ENCODE measurements at places on chromosomes 3 and 15.

DNA sequence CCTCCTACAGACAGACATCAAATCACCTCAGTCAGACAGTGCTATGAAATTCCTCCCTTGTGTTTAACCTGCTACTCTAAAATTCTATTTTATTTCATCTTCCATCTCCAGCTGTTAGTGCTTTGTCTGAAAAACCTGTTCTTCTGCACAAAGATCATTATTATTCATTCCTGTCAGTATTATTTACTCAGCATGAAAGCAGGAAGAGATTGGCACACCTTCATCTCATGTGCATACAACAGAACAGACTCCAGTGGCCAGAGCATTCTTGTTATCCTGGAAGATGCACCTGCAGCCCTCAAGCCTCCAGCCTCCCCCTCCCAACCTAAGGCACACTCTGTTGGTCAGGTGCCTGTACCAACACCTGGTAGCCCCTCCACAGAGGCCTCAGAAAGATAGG, 1.8 kb upstream of the ROPN1B start:
- DNase-seq: no peak

DNA sequence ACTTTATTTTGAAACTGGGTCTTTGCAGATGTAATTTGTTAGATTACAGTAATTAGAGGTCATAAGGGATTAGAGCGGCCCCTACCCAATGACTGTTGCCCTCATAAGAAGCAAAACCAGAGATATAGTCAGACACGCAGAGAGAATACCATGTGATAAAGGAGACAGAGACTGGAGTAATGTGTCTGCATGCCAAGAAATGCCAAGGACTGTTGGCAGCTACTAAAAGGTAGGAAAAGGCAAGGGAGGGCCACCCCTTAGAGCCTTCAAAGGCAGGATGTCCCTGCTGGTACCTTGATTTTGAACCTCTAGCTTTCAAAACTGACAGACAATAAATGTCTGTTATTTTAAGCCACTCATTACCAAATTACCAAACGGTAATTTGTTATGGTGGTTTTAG, 548.2 kb downstream of the FHIT start:
- DNase-seq: no peak

GRCh38 chr3:18422972-18423371, 2.2 kb downstream of the SATB1 start:
- DNase-seq: no peak

DNA sequence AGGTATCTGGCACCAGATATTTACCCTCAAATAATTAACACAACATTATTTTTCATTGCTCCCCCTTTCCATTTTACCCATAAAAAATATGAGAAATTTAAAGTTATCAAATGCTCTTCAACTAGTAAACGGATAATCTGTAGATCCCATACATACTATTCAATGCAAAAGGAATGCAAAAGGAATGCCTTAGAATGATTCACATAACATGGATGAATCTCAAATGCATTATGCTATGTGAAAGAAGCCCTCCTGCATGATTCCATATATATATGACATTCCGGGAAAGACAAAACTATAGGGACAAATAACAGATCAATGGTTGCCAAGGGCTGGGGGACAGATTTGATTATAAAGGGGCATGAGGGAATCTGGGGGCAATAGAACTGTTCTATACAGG, 195.7 kb downstream of the STT3B start:
- no peak for DNase-seq

GRCh38 chr3:16101295-16102186, 72.9 kb upstream of the GALNT15 start:
- no peak for DNase-seq

DNA sequence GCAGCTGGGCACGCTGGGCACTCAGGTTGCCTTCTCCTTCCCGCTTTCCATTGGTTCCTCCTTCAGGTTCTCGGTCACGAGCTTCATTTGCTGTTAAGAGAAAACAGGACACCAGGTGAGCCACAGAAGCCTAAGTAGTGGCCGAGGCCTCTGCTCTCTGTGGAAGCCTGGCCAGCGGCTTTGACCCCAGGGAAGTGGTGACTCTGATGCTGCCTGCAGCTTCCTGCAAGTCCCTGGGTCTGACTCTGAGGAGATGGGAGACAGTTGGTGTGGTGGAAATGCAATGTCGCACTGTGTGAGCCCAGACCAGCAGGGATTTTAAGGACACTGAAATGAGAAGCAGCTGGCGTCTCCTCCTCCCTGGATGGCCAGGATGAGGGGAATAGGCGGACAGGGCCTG, 80.5 kb downstream of the SNRK start:
- DNase-seq: no peak

DNA sequence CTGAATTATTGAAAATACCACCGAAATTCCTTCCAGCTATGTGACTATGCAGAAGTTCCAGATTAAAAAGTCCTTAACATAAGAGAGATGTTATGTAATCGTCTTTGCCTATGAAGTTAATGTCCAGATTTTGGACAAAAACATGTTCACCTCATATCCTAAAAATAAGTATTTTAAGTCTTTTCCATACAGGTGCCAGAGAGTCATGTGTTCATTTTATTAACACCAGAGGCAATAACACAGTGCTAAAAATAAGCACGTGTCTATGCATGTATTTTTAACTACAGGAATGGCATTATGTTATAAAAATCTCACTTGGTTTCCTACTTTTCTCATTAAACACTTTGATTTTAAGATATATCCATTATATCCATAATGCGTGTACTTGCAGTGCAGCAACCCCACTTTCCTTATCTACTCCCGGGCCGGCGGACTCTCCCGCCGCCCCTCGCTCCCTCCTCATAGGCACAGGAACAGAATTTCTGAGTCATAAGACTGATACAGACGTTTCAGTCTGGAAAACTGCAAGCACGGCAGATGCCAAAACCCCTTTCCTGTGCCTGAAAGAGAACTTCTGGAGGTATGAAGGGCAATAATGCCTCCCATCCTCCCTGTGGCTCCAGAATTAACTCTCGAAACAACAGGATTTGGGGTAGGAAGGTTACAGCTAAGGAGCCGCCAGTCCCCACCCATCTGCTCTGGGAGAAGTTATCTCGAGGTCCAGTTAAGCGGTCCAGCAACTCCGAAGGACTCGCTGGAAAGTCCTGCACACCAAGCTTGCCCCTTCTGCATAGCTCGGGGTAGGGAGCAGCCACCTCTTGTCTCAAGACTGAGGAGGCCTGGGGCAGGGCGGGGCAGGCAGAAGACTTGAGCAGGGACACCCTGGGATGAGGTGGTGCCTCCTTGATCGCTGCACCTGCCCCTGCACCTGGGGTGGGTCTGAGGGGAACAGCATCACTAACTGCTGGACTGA, 22.3 kb upstream of the PSTPIP1 start:
- DNase-seq: no peak

DNA sequence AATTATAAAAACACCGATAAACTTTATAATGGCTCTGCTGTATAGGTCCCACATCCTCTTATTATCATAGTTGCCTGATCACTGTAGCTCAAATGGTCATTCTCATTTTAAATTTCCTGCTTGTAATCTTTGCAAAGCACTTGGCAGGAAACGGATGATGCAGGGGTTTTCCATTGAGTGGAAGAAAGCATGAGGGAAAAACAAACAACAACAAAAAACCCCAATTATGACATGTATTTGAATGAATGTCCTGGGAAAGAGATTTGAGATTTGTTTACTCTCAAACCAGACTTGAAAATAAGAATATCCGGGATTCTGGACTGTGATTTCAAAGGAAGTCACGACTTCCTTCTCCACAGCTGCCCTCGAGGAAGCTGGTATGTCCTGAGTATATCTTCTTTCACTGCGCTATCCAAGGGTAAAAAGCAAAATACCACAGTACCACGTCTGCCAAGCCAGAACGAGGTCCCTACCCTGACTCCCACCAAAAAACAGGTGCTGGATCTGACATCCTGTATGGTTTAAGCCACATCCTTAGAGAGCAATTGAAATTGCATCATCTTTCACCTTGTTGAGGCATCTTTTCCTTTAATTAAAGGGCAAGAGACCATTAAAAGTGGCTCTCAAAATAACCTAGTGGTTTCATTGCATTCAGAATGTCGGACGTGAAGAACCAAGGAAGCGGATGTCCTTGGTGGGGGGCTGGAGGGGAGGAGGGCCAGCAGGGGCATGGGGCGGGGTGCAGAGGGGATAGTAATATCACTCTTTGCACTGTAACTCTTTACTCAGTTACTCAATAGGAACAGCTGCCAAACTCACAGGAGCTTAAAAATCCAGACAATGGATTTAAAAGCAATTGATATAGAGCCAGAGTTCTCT, 13.5 kb upstream of the TIPIN start:
- peak; percentile 41 for DNase-seq

DNA sequence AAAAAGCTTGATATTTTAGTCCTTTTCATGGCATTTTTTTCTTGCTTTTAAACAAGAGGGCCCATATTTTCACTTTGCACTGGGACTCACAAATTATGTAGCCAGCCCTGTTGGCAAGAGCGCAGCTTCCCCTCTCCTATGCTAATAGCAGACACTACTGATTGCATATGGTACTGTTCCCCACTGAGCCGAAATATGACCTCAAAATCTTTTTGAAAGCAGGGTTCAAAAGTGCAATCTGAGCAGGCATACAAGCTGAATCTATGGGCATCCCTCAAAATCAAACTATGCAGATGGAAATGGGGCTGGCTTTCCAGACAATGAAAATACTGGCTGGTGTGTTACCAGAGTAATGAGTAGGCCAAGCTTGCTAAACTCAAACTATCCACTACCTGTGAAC, 225.2 kb upstream of the SETMAR start:
- DNase-seq: no peak

DNA sequence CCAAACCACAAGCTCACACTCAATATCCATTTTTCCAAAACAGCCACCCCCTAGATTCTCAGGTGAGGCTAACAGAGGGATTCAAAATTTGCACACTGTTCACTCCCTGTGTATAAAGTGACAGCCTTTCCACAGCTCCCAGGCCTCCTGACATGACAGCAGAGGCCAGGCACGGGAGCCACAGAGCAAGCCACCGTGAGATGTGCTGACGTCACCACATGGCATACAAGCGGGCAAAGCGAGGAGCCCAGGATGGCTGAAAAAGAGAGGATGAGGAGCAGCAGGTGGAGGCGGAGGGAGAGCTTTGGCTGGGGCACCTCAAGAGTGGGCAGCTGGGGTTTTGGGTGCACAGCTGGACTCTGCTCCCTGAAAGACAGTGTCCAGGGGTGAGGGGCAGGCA, 27.1 kb downstream of the EHD4 start:
- no peak for DNase-seq

- DNase-seq: no peak
Observed at GRCh38 chr3:69568458-69568857, 170.8 kb upstream of the MITF start.

- no peak for DNase-seq
Observed at GRCh38 chr15:36511594-36511993, 67.8 kb upstream of the CDIN1 start.

DNA sequence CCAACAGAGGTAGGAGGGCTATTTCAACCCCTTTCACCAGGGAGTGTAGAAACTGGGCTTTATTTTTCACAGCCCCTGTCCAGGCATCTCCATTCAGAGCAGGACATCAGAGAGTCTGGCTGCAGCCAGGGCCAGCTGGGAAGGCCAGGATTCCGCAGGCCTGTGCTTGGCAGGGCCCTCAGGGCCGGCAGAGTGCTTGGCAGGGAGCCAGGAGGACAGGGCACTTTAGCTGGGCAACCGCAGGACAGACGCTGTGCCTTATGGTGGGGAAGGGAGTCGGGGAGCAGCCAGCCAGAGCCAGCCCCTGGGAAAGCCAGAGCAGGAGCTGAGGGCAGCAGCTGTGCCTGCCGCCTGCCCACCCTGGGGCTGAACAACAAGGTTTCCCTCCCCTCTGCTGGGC, 34.5 kb upstream of the IQCF6 start:
- no peak for DNase-seq

DNA sequence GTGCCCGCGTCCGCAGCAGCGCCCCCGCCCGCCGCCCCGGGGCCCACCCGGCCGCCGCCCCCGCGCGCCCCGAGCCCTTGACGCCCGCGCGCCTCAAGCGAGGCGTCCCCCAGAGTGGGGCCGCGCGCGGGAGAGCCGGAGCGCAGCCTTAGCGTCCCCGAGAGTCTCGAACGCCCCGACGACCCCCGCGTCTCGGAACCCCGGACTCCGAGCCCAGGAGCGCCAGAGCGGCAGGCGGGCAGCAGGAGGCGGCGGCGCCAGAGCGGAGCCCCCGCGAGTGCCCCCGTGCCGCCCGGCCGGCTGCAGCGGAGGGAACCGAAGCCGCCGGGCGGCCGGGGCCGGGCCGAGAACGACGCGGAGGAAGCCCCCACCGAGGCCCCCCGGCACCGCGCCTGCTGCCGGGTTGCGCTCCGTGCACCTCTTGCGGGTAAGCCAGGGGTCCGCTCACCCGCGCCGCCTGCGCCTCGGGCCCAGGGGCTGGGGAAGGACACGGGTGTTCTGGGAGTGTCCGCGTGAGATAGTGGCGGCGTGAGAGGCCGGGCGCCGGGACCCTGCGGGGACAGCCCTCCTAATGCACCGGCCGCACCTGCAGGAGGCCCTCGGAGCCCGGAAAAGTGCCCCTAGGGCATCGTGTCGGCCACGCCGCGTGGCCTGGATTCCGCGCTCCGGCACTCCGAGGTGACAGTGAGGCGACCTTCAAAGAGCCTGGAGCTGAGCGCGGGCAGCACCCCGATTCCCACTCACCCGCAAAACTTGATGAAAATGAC, 52.0 kb upstream of the ULK4 start:
- peak; percentile 41 for DNase-seq

DNA sequence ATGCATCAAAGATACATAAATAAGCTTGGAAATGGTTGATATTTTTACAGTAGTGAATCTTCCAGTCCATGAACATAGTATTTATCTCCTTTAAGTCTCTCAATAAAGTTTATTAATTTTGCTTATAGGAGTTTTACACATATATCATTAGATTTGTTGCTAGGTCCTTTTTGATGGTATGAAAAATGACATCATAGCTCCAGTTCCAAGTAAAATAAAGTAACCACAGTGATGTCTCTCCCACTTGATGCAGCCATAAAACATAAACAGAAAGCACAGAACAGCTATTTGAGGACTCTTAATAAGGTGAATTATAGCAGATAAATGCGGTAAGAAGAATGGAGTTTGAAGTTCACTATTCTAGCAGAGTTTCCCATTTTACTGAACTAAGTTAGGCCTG, 20.8 kb downstream of the DMXL2 start:
- DNase-seq: no peak

DNA sequence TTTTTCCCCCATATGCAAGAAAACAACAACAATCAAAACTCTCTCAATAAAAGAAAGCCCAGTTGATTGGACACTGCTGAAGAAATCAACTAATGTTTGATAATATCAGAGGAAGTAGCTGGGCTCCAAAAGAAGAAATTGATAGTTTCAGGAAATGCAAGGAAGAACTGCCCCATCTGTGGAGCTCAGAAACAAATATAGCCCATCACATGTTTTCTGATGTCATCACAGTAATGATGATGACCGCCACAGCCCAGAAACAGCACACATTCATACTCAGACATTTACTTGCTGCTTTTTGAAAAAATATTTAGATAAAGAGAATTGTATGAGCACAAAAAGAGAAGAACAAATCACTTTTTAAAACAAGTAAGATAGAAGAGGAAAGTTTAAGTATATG, 67.6 kb downstream of the GOLIM4 start:
- DNase-seq: no peak
